ENCODE measurements at places on chromosomes 13 and 19.

DNA sequence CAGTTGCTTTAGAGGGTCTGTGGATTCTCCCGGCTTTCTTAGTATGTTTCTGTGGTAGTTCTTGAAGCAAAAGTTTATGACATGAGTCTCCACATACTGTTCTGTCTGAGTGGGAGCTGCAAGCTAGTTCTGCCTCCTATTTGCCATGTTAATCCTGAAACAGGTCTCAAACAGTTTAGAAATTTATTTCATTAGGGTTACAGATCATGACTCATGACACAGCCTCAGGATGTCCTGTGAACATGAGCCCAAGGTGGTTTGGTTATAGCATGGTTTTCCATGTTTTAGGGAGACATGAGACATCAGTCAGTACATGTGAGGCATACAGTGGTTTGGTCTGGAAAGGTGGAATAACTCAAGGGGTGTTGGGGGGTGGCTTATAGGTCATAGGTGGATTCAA, 77.5 kb downstream of the FNDC3A start:
- DNase-seq, result no peak

GRCh38 chr19:12936582-12936981, 1.8 kb upstream of the CALR start:
- DNase-seq, result no peak

GRCh38 chr13:75319254-75319653, 162.7 kb downstream of the TBC1D4 start:
- no peak for DNase-seq

- peak; percentile 22 for DNase-seq
These were observed 113.3 kb downstream of the SIPA1L3 start for GRCh38 chr19:38020311-38020710.

DNA sequence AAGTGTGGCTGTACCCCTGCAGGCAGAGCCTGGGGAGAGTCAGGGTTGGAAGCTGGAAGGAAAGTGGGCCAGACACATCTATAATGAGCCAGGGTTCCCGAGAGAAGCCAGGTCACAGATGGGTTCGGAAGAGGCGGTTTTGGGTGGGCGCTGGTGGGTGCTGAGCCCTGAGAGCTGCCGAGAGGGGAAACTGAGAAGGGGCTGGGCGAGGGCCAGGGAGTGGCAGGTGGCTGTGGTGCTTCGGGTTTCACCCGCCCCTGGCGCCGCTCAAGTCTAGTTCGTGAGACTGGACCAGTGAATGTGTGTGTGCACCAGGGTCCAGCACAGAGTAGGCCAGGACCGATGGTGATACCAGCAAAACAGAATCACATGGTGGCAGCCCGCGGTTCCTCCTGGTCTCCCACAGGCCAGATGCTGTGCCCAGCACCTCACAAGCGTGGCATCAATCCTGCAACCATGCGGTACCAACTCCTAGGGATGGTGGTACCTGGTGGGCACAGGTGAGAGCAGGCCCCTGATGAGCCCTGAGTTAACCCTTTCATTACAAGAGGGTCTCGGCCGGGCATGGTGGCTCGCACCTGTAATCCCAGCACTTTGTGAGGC, 1.8 kb upstream of the LRRC4B start:
- no peak for DNase-seq

DNA sequence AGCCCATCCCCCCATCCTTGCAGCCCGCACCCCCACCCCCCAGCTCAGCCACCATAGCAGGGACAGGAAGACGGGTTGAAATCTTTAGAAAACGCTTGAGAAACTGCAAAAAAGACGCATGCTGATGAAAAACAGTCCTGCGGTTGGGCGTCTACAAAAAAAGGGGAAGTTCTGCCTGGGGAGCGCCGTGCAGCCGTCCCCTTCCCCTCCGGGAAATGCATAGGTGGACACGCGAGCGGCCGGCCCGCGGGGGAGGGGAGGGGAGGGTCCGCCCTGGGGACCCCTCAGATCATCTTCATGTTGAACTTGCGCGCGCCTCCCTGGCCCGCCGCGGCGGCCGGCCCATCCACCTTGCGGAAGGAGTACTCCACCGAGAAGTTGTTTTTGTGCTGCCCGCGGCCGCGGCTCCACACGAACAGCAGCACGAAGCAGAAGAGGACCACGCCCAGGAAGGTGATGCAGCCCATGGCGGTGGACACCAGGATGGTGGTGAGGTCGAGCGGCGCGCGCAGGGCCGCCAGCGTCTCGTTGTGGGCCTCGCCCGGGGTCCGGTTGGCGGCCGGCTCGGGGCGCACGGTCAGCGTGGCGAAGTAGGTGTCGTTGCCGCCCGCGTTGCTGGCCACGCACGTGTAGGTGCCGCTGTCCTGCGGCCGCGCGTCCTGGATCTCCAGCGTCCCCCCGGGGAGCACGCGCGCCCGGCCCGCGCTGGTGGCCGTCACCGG, 7.9 kb upstream of the PEAK3 start:
- DNase-seq, result no peak

DNA sequence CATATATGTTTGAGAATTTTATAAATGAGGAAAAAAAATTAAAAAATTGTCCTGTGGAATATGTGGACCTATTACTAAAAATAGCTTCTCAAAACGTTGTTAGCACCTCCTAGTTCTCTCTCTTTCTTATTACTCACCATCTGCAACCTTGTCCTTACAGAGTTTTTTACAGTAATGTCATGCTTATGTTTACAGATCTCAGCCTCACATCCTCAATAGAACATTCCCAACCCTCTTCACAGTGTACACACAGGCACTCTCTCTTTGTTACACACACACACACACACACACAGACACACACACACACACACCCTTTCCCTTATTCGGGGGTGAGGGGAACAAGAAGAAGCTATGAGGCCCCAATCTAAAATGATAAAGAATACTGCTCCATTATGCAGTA, 197.7 kb downstream of the SLITRK6 start:
- DNase-seq, result no peak

DNA sequence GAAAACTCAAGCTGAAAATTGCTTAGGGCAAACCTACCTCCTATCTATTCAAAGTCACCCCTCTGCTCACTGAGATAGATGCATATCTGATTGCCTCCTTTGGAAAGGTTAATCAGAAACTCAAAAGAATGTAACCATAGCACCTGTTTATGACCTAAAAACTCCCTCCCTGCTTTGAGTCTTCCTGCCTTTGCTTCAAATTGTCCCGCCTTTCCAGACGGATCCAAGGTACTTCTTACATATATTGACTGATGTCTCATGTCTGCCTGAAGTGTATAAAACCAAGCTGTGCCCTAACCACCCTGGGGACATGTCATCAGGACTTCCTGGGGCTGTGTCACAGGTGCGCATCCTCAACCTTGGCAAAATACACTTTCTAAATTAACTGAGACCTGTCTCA, 118.6 kb downstream of the TBC1D4 start:
- DNase-seq, result no peak

All from fibroblast of villous mesenchyme (primary cell).